ENCODE measurements at places on chromosomes 6 and 20.

GRCh38 chr6:153218184-153218792, 87.2 kb upstream of the RGS17 start:
- DNase-seq: no peak

DNA sequence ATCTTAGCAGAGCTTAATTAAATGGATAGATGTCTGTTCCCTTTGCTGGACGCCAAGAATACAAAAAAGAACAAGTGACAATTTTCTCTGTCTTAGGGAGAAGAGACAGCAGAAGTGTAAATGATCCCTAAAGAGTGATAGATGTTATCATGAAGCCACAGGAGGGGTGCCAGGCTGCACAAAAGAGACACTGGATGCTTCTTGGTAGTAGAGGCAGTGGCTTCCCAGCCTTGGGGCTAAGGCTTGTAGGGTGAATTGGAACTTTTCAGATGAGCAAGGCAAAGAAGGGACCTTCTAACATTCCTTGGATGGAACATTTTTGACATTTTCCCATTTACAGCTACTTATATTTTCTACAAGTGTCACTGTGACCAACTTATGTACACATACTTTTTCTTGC, 58.0 kb downstream of the CCN2 start:
- no peak for DNase-seq

GRCh38 chr6:119493980-119494379, 144.4 kb upstream of the MAN1A1 start:
- DNase-seq: no peak

DNA sequence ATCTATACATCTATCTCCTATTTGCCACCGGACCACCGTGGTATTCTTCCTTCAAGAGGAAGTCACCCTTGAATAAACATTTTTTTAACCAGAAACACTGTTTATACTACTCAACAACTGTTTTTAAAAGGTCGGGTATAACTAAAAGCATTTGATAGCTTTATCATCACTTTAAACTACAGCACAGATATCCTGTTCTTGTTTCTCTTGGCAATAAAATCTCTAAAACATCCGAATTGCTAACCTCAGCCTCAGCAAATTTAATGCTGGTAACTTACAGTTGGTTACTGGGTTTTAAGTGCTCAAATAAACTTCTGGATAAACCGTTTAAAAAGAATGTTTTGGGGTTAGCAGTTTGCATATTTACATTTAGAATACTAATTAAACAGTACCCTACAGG, 20.4 kb downstream of the ZUP1 start:
- peak; percentile 51 for DNase-seq

DNA sequence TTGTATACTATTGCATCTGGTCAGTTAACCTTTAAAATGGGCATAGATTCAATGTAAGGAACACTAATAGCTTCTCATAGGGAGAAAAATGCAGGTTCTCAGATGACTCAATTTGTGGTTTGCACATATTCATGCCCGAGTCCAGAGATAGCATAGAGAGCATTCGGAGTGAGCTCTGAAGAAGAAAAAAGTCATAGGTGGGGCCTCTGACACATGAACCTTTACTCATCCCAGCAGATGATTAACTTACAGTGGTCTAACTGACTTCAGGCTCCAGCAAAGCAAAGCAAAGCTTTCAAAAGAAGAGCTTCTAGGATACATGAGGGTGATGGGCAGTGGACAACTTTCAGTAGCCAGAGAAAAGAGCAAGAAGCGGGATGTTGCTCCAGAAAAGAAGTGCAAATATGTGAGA, 55.3 kb upstream of the BTN3A2 start:
- no peak for DNase-seq

DNA sequence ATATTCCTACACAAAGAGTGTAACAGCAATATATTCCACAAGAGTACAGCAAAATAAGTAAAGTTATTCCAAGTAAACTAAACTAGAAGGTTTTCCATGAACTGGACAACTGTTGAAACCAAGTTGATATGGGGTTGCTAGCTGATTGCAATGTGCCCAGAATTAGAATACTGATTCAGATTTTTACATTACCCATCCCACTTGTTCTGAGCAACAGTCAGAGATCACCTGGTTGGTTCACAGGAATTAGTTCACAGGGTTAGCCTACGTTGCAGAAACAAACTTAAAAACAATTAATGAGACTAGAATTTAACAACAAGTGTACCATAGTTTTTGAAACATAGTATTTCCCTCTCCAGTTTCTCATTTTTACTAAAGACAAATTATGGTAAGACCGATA, 49.1 kb downstream of the CEP85L start:
- no peak for DNase-seq

- DNase-seq: no peak
These were observed 12.3 kb upstream of the TRIM38 start for GRCh38 chr6:25950297-25950696.

- no peak for DNase-seq
These were observed 36.4 kb upstream of the APCDD1L start for GRCh38 chr20:58551631-58552030.

GRCh38 chr6:114987281-114987680, 644.5 kb upstream of the HS3ST5 start:
- no peak for DNase-seq

- DNase-seq: no peak
These were observed 75.4 kb downstream of the KIF16B start for GRCh38 chr20:16497896-16498295.

DNA sequence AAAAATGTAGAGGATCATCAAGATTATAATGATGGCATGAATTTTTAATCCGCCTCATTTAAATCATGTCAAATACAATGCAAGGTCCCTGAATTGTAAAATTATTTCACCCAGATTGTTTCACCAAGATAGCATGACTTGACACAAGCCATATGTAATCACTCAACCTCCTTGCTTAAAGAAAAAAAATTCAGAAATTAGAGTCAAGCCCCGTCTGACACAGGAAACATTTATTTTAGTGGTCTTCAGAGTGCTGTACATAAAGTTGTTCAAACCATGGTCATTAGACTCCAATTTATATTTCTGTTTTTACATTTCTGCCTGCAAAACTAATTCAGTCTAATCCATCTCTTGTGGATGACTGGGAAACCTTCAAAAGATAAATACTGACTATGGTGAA, 200.2 kb downstream of the CBLN4 start:
- no peak for DNase-seq

- no peak for DNase-seq
These were observed 176.2 kb downstream of the ASCC3 start for GRCh38 chr6:100704961-100705360.

GRCh38 chr6:13711324-13711732, 307 bp downstream of the RANBP9 start:
- DNase-seq: no peak

DNA sequence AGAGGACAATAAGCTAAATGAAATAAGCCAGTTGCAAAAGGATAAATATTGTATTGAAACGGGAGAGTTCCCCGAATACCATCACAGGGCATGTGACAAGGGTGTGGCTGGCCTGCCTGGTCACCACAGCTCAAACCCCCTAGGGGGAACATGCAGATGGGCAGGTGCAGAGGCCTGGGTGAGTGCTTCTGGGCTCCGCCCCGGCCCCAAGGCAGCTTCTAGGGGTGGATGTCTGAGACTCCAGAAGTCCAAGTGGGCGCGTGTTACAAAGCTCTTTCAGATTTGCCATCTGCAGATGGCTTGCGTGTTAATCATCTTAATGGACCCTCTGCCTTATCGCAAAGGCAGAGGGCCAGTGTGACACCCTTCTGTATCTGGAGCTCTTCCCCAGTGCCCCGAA, 559.2 kb upstream of the IMPG1 start:
- DNase-seq: no peak

GRCh38 chr6:91083211-91083610, 496.3 kb upstream of the MAP3K7 start:
- no peak for DNase-seq

DNA sequence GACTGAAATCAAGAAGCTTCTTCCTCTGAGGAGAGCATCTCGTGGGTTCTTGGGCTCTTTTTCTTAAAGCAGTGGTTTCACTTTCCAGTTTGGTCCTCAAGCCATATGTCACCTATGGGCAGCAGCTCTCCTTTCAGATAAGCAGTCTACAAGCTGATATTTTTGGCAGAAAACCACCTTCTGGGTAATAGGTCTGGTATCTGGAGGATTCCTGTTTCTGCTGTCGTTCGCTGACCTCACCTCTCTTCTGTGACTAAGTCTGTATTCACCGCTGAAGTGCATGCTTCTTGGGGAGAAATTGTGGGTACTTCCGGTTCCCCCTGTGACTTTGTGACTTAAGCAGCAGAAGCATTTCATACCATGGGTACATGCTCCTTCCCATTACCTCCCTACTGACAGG, 193.6 kb downstream of the EDN1 start:
- DNase-seq: peak; percentile 96

GRCh38 chr20:23652371-23652770, 14.6 kb upstream of the CST3 start:
- peak; percentile 40 for DNase-seq

- DNase-seq: no peak
These were observed 22.9 kb upstream of the RIPK1 start for GRCh38 chr6:3045369-3045768.

- no peak for DNase-seq
These were observed 84.3 kb upstream of the FOXO3 start for GRCh38 chr6:108476376-108476775.

Measured in cardiac fibroblast (primary cell).